ENCODE measurements at places on chromosomes 4 and X.

DNA sequence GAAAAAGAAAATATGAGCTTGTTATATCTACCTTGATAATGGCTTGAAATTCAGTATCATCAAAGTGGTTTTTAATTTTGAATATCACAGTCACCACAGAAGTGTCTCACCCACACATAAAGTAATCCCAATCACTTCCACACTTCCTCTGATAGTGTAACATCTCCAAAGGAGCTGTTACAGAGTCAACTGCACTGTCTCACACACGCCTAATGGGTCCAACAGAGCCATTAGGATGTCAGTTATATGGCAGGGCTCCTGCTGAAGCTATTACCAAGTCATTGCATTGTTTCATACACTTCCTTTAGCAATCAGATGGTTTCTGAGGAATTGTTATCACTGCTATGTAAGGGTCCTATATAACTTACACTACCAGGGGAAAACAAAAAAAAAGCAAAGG, 432.1 kb upstream of the TEX13C start:
- DNase-seq, result no peak

DNA sequence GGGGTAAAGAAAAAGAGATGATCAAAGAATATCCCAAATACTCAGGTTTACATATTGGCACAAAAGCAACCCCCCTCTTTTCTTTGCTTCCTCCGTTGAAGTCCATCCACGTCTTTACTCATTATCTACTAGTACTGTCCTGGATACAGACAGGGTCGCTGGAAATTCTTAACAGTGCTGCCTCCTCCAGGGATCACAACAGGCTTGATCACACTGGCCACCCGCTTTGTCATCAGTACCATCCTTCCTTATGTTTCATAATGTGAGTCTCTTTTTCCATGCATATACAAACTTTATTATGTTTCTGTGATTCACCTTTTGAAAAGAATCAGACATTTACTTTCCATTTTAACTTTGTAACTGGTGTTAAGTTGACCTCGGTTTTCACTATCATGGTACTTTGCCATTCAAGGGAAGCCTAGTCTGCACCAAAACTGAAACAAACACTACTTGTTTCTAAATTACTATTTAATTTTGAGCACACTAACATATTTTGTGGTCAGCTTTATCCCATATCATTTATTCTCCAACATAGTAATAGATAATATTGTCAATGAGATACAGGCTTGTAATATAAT, 387.5 kb upstream of the PPP1R2C start:
- DNase-seq, result no peak

DNA sequence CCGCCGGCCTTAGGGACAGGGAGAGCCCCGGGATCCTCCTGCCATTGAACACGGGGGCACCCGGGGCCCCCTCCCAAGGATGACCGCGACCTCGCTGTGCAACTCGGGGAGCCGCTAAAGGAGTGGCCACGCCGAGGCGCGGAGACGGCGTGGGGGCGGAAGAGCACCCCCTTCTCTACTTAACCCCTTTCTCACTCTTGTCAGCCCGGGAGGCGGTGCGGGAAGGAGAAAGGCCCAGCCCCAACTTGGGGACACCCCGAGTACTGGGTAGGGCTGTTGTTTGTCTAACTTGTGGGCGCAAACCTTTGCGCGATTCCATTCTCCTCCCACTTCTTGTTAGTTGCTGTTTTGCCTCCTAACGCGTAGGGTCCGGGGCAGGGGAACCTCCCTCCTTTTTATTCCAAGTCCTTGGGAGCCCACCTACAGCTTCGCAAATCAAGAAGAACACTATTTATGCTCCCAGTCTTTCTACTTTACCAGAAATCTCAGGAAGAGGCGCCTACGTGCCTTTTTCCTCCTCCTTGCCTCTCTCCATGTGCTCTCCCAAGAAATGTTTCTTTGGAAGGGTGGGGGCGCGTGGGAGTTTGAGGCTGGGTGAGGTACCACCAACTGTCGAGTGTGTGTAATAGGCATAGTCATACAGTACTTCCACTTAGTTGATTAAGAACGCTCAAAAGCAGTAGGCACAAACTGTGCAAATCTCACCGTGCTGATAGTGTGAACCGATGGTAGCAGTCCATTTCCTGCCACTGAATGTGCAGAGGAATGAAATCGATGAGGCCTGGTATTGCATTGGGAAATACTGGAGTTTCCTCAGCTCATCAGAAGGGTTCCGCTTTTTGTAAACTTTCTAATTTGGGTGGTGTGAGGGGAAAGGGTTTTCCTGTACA, 813 bp downstream of the DIAPH2 start:
- DNase-seq, result no peak

GRCh38 chrX:124212622-124213021, 119.8 kb upstream of the TEX13D start:
- DNase-seq, result no peak

DNA sequence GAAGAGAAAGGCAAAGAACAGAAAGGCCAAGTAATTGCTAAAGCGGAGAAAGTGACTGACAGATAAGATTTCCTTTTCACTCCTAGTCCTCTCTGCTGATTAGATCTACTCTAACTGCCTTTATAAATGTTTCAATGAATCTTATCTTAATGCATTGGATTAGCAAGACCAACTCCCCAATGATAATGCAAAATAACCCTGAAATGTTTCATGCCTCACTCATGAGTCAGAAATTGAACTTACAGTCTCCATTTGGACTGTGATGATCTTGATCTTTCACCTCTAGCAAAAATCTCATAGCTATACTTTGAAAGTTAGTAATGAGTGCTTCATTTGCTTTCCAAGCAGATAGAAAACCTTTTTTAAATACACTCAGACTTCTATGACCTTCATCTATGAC, 26.5 kb downstream of the SLC10A7 start:
- DNase-seq, result no peak

GRCh38 chr4:93018243-93018642, 714.5 kb downstream of the GRID2 start:
- DNase-seq, result no peak

Measured in cerebellum (tissue), 4 donors.